Right lobe of liver (tissue), 6 donors: ENCODE measurements at places on chromosomes 7 and 10. TPM values are rescaled to one million over a fixed set of nuclear protein-coding genes. Genes with fewer than 3 reads are reported as not detected.

DNA sequence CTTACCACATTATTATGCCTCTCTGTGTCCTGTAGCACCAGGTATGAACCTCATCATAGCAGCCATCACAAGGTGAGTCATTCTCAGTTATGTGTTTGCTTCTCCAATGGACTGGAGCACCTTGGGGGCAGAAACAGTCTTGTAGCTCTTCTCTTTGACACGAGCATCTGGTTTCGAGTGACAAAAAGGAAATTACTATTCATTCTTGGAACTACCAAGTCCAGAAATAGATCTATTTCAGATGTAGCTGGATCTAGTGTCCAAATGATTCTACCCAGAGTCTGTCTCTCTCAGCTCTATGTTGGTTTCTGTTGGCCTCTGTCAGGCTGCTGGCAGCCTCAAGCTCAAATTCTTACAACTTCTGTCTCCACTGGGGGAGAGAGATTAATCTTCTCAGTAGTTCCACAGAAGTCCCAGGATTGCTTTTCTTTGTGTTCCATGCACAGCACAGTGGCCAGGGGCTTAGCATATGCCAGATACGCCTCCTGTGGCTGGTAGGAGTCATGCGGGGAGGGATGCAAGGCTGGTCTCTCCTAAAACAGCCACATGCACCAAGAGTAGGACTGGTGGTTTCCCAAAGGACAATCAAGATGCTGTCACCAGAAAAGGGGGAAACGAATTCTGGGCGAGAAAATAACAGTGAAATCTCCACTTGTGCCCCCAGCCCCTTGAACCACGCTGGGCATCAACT lies 37.2 kb upstream of the PAPSS2 start:
- DNase-seq: no peak

DNA sequence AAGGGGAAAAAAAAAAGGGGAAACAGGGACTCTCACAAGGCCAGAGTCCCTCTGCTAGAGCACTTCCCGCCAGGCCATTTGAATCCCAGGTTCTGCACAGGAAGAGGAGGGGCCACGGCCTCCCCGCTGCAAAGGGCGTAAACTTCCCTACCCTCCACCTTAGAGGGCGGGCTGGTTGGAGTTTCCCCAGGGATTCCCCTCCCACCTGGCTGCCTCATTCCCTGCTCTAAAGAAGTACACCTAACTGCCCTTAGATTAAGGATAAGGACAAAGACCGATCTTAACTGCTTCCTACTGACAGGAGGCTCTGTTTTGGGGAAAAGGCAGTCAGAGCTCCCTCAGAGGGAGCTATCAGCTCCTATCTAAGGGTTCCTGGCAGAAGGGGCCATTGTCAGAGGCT lies 102.0 kb upstream of the ARMC3 start:
- peak; percentile 28 for DNase-seq

DNA sequence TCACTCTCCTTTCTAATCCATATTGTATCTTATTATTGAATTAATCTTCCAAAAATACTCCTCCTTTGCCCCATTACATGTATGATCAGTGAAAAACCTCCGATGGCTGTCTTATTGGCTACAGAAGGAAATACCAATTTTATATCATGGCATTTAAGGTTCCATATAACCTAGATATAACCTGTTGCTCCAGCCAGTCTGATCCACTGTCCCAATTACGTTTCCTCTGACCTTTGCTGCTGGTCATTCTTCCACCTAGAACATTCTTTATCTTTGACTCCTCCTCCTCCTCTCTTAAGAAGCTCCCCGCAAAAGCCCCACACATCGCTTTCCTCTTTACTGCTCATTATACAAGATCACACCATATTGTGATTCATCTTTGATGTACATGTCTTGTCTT lies 161.5 kb downstream of the RNLS start:
- no peak for DNase-seq

DNA sequence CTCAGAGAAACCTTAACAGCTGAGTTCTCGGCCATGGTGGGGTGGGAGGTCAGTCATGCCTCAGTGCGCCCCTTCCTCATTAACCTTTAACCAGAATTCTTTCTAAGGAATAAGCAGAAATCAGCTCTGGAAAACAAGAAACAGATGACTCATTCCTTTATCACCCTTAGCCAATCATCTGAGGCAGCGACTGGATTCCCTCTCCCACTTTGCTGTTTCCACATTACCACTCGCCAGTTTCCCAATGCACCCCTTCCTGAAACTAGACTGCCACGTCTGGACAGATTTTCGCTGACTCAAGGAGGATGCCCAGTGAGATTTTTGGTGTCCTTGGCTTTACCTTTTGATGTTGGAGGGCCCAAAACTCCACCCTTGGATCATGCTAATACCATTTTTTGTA lies 223.8 kb downstream of the PLXDC2 start:
- DNase-seq: no peak

- no peak for DNase-seq
These were observed 17.9 kb upstream of the ACBD5 start for GRCh38 chr10:27258492-27258837.

DNA sequence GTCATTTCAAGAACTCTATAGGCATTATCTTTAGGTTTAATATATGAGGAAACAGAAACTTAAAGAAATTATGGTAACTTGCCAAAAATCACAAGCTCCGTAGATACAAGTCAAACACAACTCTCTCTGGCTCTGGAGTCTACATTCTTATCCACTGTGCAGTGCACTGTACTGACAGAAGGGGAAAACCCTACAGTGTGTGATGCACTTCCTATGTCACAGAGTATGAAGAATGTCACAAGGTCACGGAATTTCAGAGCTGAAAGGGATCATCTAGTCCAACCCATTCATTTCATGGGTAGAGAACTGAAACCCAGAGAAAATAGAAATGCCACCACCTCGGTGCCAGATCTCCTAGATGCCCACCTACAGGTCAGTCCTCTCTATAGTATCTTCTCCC lies 86.1 kb downstream of the LRRTM3 start:
- no peak for DNase-seq

GRCh38 chr7:16849296-16850148 lies 32.3 kb downstream of the AGR3 start:
- DNase-seq: no peak

GRCh38 chr10:88110355-88110754 lies 246.9 kb downstream of the PTEN start:
- DNase-seq: no peak

DNA sequence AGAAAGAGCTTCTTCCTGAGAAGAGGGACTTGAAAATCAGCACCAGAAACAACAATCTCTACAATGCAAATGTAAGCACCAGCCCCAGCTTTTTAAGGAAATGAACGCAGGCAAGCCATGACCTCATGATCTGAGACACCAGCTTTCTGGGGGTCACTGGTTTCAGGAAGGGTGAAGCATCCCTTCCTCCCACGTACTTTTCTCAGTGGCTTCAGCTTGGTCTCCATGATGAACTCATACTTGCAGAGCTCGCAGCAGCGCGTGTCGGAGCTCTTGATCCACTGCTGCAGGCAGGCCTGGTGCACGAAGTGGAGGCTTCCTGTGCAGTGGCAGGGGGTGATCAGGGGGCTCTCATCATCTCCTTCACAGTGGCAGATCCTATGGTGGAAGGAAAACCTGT lies 87.0 kb downstream of the ALOX5 start:
- DNase-seq: no peak

DNA sequence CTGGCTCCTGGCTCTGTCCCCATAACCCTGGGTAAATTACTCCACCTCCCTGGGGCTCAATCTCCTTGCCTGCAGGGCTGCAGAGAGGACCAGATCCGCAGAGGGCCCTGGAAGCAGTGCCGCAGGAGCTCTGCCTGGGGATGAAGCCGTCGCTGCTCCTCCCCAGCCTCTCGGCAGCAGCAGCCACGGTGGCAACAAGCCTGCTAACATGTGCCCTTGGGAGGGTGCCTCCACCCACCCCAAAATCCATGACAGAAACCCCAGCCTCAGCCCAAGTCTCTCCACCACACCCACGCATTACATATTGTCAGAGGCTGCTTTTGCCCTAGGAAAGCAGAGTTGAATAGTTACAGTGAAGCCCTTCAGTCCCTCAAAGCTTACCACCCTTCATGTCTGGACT lies 486.4 kb upstream of the FOXK1 start:
- no peak for DNase-seq

DNA sequence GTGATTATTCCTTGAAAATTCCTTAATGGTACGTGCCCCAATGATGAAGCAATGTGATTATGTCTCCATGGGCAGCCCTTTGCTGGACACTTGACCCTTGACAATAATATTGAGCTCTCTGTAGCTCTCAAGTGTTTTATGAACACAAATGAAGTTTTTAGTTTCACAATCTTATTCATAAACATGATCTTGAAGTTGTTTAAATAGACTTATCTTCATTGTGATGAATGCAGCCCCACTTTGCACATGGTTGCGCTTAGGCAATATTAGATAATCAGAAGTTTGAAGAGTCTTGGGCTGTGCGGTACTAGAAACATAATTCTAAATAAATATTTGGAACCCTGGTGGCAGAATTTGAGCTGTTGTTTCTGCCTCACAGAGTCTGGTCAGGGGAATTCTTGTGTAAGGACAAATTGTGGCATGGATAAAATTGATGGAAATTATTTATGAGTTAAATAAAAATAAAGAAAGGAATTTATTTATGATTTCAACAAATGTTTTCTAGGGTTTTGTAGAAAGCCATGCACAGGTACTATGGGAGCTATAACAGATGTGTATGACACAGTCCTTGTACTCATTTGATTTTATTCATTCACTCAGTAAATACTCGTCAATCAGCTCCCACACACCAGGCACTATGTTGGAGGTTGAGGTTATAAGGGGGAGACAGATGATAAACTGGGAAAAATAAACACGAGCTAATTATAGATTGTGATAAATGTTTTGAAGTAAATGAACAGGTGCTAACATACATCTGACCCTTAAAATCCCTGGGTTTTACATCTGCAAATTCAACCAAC lies 217.9 kb downstream of the GALNT17 start:
- DNase-seq: no peak

DNA sequence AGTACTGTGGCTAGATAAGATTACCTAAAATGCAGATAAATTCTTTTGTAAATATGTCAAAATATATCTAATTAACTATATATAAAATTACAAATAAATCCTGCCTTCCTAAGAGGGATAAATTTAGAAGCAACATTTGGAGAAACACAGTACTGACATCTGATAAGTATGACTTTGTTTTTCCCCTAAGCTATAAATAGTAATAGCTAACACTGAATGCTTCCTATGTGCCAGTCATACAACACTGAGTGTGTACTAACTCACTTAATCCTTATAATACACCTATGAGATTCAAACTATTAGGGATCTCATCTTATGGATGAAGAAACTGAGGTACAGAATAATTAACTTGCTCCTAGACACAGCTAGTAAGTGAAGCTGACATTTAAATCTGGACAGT lies 733.4 kb downstream of the MAGI2 start:
- no peak for DNase-seq

Gene PAPOLB
- not detected for total RNA-seq

Gene COL1A2
- 16.6 TPM for total RNA-seq

Gene EBLN1
- not detected for total RNA-seq

Gene KEL
- 2.0 TPM for total RNA-seq
